ENCODE measurements at places on chromosomes 4 and X. TPM values are rescaled to one million over a fixed set of nuclear protein-coding genes. Genes with fewer than 3 reads are reported as not detected.

DNA sequence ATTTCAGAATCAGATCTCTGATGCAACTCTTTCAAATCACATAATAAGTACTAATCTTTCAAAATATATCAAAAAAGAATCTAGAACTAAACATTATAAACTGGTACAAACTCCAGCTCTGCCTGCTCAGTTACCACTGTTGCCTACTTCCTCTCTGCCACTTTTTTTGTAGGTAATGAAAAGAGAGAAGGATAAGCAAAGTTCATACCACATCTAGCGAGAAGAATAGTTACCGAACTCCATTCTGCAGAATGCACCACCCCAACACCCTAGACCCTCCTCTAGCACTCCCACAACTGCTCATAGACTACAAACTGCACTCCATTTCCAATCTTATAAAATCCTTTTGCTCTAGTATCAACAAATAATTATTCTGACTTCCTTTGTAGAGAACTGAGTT is 19.7 kb upstream of the LRBA start:
- no peak for DNase-seq
- H3K4me1 ChIP-seq = no peaks in the 10 kb centered on the region
- no peak overlapping the region for H3K27ac ChIP-seq
- H3K27me3 ChIP-seq = no peaks in the 10 kb centered on the region

DNA sequence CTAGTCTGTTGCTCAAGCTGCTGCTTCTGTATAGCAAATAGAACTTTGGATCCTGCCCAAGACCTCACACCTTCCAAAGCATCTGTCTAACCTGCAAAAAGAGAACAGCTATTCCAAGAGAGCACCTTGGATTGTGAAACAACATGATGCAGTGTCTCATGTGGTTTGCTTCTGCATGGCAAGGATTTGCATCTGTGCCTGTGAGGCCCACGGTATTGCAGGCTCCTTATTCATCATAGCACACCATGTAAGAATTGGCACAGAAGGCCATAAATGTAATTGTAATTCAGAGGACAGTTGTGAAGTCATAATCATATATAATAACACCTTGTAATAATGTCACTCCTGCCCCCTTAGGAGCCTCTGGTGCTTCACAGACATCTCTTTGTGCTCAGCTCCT is 147.1 kb downstream of the ZNF674 start:
- H3K4me1 ChIP-seq = no peaks in the 10 kb centered on the region
- H3K27ac ChIP-seq = no peak overlapping the region
- no peak overlapping the region for H3K4me3 ChIP-seq
- H3K27me3 ChIP-seq = no peaks in the 10 kb centered on the region
- no peak for DNase-seq

DNA sequence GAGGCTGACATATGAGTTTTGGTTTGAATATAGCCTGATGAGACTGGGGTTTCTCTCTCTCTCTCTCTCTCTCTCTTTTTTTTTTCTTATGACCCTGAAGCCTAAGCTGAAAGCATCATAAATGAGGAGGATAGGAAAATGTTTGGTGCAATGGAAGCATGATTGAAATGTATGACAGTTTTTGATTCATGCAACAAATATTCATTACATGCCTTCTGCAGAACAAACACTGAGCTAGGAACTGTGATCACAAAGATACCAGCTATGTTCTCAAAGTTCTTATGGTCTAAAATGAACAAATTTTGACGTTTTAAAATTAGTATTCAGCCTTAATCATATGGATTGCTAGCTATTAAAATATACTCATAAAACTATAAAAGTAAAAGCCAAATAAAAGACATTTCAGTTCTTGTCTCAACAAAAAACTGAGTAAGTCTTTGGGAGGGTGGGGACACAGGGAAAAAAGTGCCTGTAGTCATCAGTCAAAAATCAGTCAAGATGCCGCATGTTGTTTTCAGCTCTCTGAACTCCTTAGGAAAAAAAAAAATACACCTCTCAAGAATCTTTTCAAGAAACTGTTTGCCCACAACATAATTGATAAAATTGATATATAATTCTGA is 57.2 kb downstream of the NKX6-1 start:
- H3K4me1 ChIP-seq = no peaks in the 10 kb centered on the region
- no peaks in the 10 kb centered on the region for H3K36me3 ChIP-seq
- no peak overlapping the region for H3K4me3 ChIP-seq
- DNase-seq = no peak
- no peak overlapping the region for H3K27ac ChIP-seq
- no peaks in the 10 kb centered on the region for H3K27me3 ChIP-seq

DNA sequence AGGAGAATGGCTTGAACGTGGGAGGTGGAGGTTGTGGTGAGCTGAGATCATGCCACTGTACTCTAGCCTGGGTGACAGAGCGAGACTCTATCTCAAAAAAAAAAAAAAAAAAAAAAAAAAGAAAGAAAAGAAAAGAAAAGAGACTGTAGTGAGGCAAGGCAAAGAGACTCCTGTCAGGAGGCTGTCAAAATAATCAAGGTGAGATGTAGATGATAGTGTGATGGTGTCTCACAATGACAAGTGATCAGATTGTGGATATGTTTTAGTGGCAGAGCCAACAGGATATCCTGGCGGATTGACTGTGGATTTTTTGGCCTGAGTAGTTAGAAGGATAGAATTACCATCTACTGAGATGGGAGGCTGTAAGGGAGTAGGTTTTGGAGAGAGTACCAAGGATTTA is 12.6 kb downstream of the TRPC5OS start:
- no peaks in the 10 kb centered on the region for H3K36me3 ChIP-seq
- no peak for DNase-seq
- H3K27ac ChIP-seq = no peak overlapping the region

DNA sequence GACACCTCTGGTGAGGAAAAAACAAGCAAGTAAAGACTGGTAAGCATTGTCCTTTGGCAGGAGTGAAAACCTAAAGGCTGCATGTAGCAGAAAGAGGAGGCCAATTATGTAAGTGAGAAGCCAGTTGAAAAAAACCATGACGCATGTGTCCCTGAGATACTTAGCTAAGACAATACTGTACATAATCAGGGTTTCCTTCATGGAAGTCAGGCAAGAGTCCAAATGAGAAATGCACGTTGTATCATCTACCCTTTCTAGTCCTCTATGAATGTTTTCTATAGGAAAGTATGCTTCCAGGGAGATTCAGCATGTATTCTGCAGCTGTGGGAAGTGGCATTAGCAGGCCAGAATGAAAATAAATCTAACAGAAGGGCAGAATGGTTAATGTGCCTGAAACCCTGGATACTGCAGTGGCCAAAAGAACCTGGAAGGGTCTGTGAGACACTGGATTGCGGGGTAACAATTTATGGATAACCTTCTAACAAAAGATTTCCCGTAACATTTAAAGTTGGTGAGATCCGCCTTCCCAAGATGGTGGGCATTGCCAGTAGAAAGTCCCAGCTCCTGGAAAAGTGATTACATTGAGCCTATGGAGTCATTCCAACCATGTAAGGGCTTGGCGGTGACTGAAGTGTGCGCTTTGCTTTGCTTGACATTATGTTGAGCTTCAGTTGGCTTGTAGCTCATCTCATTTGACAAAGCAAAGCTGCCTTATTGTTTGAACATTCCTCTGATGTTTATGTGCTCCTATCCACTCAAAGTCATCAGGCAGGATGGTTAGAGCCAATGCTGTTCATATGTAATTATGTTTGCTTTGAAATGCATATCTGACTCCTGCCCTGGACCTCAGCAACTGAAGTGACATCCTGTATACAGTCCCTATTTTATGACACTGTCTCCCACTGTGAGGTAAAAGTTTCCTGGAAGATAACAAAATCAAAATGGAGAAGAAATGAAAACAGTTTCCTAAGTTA is 200.4 kb downstream of the ARHGAP24 start:
- no peak overlapping the region for H3K4me3 ChIP-seq
- DNase-seq = no peak
- no peak overlapping the region for H3K27ac ChIP-seq
- H3K36me3 ChIP-seq = no peaks in the 10 kb centered on the region

DNA sequence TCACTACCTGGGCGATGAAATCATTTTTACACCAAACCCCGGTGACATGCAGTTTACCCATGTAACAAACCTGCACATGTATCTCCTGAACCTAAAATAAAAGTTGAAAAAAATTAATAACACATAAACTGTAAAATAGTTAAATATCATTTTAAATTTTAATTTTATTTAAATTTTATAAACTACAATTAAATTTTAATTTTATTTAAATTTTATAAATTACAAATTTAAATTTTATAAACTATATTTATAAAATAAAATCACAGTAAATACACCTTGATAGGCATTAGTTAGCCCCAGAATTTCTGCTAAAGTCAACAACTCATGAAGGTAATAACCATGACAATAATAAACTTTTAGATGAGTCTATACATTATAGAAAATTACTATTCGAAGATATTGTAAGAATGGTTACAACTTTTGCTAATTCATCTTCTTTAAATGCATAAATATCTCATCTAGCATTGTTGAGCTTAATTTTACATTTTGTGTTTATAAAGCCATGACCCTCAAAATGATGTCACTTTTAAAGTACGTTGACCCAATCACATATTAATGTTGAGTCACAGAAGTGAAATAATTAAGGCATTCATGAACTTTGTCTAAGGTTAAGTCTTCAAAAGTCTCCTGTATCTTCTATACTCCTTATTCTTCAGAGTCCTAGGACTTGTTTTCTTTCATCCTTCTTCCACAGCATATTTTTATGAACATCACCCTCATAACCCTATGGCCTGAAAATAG is 755.8 kb upstream of the LCORL start:
- no peaks in the 10 kb centered on the region for H3K36me3 ChIP-seq
- no peaks in the 10 kb centered on the region for H3K4me1 ChIP-seq
- no peak for DNase-seq
- no peak overlapping the region for H3K27ac ChIP-seq
- H3K4me3 ChIP-seq = no peak overlapping the region

- no peaks in the 10 kb centered on the region for H3K27me3 ChIP-seq
- H3K27ac ChIP-seq = no peak overlapping the region
- H3K4me1 ChIP-seq = no peaks in the 10 kb centered on the region
- H3K36me3 ChIP-seq = no peaks in the 10 kb centered on the region
Observed at GRCh38 chr4:23881674-23882337, 8.0 kb downstream of the PPARGC1A start.

DNA sequence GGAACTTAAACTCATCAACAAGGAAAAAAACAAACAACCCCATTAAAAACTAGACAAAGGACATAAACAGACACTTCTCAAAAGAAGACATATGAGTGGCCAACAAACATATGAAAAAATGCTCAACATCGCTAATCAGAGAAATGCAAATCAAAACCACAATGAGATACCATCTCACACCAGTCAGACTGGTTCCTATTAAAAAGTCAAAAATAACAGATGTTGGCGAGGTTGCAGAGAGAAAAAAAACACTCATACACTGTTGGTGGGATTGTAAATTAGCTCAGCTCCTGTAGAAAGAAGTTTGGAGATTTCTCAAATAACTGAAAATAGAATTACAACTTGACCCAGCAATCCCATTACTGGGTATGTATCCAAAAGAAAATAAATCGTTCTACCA is 28.7 kb downstream of the APLN start:
- no peak overlapping the region for H3K4me3 ChIP-seq
- no peak for DNase-seq

DNA sequence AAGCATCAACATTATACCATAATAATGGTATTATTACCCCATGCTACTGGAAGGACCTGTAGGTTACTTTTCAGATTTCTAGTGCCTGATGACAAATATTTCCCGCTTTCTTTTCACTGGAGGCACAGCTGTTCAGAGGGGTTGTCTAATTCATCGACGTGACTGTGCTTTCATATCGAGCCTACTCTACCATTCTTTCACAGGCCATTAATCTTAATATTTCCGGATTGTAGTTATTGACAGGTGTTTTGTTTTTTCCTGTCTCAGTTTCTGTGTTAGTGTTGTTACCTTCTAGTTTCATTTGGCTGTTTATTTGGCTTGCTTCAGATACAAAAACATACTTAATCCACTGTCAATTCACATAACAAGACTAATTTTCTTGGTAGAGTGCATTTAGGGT is 330.9 kb downstream of the SPOCK3 start:
- H3K4me1 ChIP-seq = no peaks in the 10 kb centered on the region
- no peak overlapping the region for H3K4me3 ChIP-seq
- no peaks in the 10 kb centered on the region for H3K27me3 ChIP-seq
- DNase-seq = no peak
- no peak overlapping the region for H3K27ac ChIP-seq

- H3K36me3 ChIP-seq = no peaks in the 10 kb centered on the region
- no peak for DNase-seq
- no peak overlapping the region for H3K4me3 ChIP-seq
- H3K4me1 ChIP-seq = peaks cover 5% of the 10 kb centered on the region
- no peaks in the 10 kb centered on the region for H3K27me3 ChIP-seq
Observed at GRCh38 chr4:36273276-36273675, 8.1 kb upstream of the DTHD1 start.

DNA sequence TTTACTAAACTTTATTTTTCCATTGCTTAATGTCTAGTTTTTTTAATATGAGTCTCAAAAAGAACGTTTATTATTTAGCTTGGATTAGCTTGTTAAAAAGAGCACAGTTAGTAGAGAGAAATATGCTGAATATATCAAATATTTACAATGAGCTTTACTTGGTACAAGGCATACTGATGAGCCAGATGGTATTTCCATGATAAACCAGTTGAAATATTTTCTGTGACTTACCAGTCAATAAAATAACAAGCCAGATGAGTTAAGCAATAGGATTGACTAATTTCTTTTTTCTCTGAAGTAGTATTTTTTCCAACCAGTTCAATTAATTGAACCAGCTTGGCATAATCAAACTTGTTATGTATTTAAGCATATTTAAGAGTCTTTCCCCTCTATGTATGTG is 134.1 kb downstream of the KLHL34 start:
- no peak overlapping the region for H3K4me3 ChIP-seq
- H3K27me3 ChIP-seq = no peaks in the 10 kb centered on the region
- H3K4me1 ChIP-seq = no peaks in the 10 kb centered on the region
- no peak overlapping the region for H3K27ac ChIP-seq
- no peaks in the 10 kb centered on the region for H3K36me3 ChIP-seq

HSFX4 gene
- total RNA-seq = not detected

SETD7 gene
- total RNA-seq = 7.9 TPM

CT55 gene
- total RNA-seq = not detected

- H3K4me1 ChIP-seq = no peaks in the 10 kb centered on the region
- no peak overlapping the region for H3K4me3 ChIP-seq
- DNase-seq = no peak
- no peak overlapping the region for H3K27ac ChIP-seq
- H3K27me3 ChIP-seq = no peaks in the 10 kb centered on the region
Observed at GRCh38 chrX:45400027-45400779, 199.5 kb upstream of the DIPK2B start.

GRCh38 chrX:21958187-21958586 is 17.7 kb downstream of the SMS start:
- H3K4me3 ChIP-seq = no peak overlapping the region
- no peaks in the 10 kb centered on the region for H3K4me1 ChIP-seq
- no peak overlapping the region for H3K27ac ChIP-seq
- H3K27me3 ChIP-seq = no peaks in the 10 kb centered on the region

- H3K36me3 ChIP-seq = no peaks in the 10 kb centered on the region
- H3K27me3 ChIP-seq = no peaks in the 10 kb centered on the region
- no peak overlapping the region for H3K27ac ChIP-seq
- H3K4me3 ChIP-seq = no peak overlapping the region
- H3K4me1 ChIP-seq = no peaks in the 10 kb centered on the region
Observed at GRCh38 chr4:146342600-146343192, 128.4 kb downstream of the REELD1 start.

- peaks cover 29% of the 10 kb centered on the region for H3K4me1 ChIP-seq
- no peak for DNase-seq
- H3K4me3 ChIP-seq = peak overlapping the region; percentile 57
Observed at GRCh38 chrX:12977761-12978204, 2.9 kb downstream of the TMSB4X start.
